ENCODE measurements at places on chromosomes 4 and X.

DNA sequence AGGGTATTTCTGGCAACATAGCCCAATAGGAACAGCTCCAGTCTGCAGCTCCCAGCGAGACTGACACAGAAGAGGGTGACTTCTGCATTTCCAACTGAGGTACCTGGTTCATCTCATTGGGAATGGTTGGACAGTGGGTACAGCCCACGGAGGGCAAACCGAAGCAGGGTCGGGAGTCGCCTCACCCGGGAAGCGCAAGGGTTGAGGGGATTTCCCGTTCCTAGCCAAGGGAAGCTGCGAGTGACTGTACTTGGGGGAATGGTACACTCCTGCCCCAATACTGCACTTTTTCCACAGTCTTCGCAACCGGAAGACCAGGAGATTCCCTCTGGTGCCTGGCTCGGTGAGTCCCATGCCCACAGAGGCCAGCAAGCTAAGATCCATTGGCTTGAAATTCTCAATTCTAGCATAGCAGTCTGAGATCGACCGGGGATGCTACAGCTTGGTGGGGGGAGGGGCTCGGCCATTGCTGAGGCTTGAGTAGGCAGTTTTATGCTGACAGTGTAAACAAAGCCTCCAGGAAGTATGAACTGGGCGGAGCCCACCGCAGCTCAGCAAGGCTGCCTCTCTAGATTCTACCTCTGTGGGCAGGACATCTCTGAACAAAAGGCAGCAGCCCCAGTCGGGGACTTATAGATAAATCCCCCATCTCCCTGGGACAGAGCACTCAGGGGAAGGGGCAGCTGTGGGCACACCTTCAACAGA lies 14.0 kb upstream of the ADAD1 start:
- DNase-seq, result peak; percentile 6

GRCh38 chr4:8370106-8370787 lies 70.3 kb downstream of the ACOX3 start:
- DNase-seq, result no peak

DNA sequence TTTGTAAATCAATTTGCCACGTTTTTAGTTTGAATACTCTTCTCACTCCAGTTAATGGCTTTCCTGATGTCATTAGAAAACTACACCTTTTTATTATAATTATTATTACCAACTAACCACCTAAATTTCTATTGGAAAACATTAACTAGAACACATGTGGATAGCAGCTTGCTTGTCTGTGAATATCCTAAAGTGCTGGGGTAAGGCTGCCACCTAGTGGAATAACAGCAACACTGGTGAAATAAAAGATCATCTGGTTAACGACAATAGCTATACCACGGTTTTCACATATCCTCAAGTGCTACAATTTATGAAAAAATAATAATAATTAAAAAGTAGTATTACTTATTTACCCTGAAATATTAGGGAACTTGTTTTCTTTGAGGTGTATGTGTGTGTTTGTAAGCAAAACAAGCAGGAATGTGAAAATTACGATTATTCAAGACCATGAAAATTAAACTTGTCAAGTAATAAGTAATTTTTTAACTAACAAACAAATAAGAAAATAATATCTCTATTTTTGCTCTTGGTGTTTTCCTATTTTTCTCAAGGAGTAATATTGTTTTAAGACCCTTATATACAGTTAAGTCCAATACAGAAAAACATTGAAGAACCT lies 130.1 kb upstream of the TECRL start:
- peak; percentile 76 for DNase-seq

- no peak for DNase-seq
Measured at GRCh38 chrX:13952581-13952980, 77.1 kb downstream of the GEMIN8 start.

- no peak for DNase-seq
Measured at GRCh38 chr4:122728856-122729255, 3.6 kb upstream of the BBS12 start.

GRCh38 chrX:39922488-39922887 lies 175.3 kb downstream of the BCOR start:
- no peak for DNase-seq

- peak; percentile 45 for DNase-seq
Measured at GRCh38 chr4:37827030-37827685, 672 bp downstream of the PGM2 start.

DNA sequence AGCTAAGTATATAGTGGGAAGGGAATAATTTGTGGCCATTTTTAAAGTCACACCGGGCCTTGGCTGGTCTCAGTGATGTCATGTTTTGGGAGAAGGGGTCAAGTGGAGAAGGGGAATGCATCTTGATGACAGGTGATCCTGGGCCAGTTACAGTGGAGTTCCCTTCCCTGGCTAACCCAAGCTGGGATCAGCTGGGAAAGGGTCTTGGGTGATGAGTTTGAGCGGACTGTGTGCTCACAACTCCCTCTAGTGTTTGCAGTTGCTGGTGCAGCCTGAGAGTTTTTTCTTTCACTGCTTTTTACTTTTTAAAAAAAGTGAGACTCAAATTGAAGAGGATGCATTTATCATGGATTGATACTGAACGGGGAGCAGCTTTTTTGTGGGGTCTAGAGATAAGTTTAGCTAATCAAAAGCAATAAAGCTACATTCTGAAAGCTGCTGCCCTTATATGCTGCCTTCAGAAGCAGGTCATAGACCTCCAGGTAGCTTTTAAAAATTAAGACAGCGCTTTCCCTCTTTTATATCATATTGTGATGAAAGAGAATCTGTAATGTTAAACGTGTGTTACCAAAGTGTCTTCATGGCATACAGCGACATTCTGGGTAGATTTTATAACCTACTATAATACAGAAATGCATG lies 164.7 kb downstream of the DCLK2 start:
- DNase-seq, result peak; percentile 48

- DNase-seq, result no peak
Measured at GRCh38 chr4:88535090-88535755, 11.6 kb upstream of the PYURF start.

DNA sequence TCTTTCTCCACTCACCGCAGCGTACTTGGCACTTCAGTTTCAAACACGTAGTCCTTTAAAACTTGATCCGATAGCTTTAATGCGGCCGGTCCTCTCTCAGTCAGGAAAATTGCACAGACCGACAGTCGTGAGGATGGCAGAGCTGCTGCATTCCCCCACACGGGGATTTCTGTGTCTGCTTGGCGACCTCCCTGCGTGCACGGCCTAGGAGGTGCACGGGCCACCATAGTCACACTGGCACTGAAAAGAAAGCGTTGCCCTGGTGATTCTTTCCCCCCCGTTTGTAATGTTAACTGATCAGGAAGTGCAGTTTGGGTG lies 10.3 kb downstream of the AKAP17A start:
- no peak for DNase-seq
